ENCODE measurements at places on chromosomes 7 and 10.

GRCh38 chr7:5679813-5680473 lies 101.5 kb downstream of the RNF216 start:
- no peak for DNase-seq

DNA sequence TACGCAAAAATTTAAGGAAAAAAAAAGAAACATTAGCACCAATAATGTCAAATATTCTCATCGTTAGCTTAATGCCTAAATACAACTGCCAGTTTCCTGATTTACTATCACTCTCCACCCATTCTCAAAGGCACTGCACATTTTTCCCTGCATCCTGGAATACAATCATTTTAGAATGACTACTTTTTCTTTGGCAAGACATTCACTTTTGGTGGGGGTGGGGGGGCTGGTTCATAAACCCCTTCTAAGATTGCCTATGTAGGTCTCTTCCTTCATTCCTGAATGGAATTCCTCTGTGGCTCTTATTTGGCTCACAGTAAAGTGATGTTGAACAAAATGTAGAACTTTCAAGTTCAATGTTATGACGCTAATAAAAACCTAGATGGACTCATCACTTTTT lies 74.3 kb downstream of the RNLS start:
- no peak for DNase-seq

DNA sequence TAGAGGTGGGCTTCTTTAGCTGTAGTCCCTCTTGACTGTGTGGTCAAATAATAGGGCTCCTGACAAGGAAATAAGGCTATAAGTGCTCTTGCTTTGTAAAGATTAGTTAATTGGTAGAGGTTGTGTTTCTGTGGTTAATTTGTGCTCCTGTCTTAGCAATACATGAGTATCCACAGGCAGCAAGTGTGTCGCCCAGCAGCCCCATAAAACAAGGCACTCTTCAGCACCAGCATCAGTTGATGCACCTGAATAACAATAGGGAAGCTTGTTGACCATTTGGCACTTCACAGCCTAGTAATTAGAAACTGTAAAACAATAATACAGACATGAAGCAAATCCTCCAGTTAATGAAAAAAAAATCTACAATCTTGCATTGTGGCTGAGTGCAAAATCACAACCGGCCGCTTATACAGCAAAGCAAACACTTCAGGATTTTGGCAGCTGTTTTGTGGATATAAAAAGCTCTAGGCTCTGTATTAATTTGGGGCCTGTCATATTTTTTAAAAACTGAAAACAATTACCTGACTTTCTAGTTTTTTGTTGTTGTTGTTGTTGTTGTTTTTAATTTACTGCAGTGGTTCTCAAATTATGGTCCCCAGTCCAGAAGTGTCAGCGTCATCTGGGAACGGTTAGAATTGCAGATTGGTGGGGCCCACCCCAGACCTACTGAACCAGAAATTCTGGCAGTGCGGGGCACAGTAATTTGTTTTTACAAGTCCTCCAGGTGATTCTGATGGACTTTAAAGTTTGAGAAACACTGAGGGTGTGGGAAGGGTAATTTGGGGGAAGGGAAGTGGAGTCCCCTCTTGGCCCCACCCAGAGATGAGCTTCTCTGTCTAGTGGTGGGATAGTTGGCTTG lies 56.8 kb downstream of the AUTS2 start:
- DNase-seq: peak; percentile 22

DNA sequence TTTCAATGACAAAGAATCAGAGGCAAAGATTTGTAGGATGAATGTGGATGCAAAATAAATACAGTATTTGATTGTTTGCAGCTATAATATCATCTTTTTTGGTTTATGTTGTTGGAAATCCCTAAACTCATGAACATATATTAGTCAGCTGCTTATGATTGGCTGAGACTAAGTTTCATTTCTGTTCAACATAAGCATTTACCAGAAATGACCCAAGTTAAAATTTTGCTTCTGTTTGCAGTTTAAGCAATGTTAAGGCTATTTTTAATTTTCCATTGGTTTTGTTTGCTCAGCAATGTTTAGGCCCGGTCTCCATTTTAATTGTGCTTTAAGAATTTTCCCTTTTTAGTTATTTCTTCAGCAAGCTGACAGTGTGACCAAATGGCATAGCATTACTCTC lies 22.0 kb downstream of the GIMAP6 start:
- DNase-seq: no peak

DNA sequence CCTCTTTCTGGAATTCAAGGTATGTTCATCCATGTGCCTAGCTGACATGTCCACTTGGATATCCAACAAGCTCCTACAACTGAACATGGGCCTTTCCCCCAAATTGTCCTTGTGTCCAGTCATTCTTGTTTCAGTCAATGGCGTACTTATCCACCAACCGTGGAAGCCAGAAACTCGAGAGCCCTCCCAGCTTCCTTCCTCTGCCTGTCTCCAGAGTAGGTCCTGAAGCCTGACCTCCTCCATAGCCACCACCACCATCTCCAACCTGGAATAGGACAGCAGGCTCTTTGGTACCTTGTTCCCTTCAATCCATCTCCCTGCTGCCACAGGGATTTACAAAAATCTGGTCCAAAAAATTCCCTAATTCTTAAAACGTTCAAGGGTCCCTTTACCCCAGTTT lies 305.1 kb downstream of the RPS24 start:
- peak; percentile 41 for DNase-seq

Data from thyroid gland (tissue), 4 donors.